ENCODE measurements at places on chromosomes 4 and X. TPM values are rescaled to one million over a fixed set of nuclear protein-coding genes. Genes with fewer than 3 reads are reported as not detected.

The FOXP3 gene
- total RNA-seq = 0.49 TPM

The S100G gene
- not detected for total RNA-seq

The DLG3 gene
- 34.2 TPM for total RNA-seq

The SEPTIN11 gene
- 139 TPM for total RNA-seq

The IL2RG gene
- 5.6 TPM for total RNA-seq

The SYTL5 gene
- 8.2 TPM for total RNA-seq

The TSPAN7 gene
- total RNA-seq = 47.0 TPM

The MAGEB1 gene
- total RNA-seq = not detected

The LGI2 gene
- total RNA-seq = 1.5 TPM

The DACH2 gene
- total RNA-seq = 2.6 TPM

The EIF1AX gene
- total RNA-seq = 77.1 TPM

The WDR17 gene
- total RNA-seq = 5.5 TPM

The GUCY1B1 gene
- 10.1 TPM for total RNA-seq

The F11 gene
- total RNA-seq = not detected

All from ureter (tissue), 1 donor.